ENCODE measurements at places on chromosomes 12 and 14.

DNA sequence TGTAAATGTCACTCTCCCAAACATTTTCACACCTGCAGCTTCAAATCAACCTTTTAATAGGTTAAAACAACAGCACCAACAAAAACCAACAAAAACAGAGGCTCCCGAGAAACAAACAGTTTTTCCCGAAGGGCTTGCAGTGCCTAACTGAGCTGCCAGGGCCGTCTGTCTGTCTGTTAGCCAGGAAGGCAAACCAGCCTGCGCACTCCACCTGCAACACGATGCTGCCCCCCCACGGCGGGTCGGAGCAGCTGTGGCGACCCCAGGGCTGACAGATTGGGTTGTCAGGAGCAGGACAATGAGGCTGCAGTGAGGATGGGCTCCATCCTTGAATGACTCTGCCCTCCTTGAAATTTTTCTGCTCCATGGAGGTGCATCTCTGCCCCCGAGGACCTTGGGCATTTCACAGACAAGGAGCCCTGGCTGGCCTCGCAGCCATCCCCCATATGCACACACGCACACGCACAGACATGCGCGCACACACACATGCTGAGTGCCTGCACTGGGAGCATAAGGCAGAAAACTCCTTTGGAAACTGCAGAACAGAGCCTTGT lies 2.6 kb downstream of the RTL1 start:
- DNase-seq, result peak; percentile 54

DNA sequence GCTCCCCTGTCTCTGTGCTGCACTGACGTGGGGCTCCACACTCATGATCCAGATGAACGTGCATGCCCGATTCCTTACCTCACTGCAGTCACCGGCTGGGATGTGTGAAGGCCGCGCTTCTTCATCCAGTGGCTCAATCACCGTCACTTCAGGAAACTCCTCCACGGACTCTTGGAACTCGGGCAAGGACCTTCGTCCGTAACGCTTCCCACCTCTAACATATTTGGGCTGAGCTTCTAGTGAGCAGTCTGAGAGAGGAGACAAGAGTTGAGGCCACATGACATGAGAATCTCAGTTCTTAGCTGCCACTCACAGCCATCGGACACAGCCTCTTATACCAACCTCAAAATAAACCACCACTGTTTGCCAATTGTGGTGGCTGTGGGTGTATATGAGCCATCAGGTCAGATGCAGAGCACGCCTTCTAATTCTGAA lies 38.3 kb downstream of the NIN start:
- no peak for DNase-seq

- DNase-seq, result peak; percentile 43
Observed at GRCh38 chr14:30283822-30284446, 275.0 kb upstream of the G2E3 start.

DNA sequence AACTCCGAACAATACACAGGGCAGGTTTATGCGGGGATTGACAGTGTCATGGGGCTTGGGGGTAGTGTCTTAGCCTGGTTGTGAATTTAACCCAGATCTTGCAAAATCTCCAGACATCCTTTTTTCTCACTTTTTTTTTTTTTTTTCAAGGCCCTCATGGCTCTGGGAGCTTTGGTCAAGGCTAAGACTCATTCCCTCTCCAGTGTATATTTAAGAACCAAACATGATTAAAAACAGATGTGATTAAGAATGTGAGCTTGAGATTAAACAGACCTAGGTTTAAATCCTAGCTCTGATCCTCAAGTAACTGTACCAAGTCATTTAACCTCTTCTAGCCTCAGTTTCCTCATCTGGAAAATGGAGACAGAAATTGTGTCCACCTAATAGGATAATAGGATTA lies 151.7 kb upstream of the FUT8 start:
- DNase-seq, result no peak

GRCh38 chr12:10113920-10114319 lies 15.1 kb upstream of the CLEC1A start:
- no peak for DNase-seq

GRCh38 chr12:5096241-5096924 lies 52.7 kb downstream of the KCNA5 start:
- no peak for DNase-seq

Data from NCI-H2081 (cell line).